ENCODE measurements at places on chromosomes 11 and 22. TPM values are rescaled to one million over a fixed set of nuclear protein-coding genes. Genes with fewer than 3 reads are reported as not detected.
A peak's percentile ranks its signal among the peaks of the same experiment; 100 is the strongest.

GRCh38 chr11:3147257-3147619 lies 17.9 kb downstream of the OSBPL5 start:
- H3K4me3 ChIP-seq, result no peak overlapping the region
- no peak for DNase-seq
- H3K27ac ChIP-seq, result no peak overlapping the region
- H3K27me3 ChIP-seq, result no peaks in the 10 kb centered on the region
- H3K36me3 ChIP-seq, result no peaks in the 10 kb centered on the region

Gene FAM181B
- total RNA-seq, result not detected

- H3K4me1 ChIP-seq, result no peaks in the 10 kb centered on the region
- H3K36me3 ChIP-seq, result no peaks in the 10 kb centered on the region
- H3K27me3 ChIP-seq, result peaks cover 84% of the 10 kb centered on the region
- no peak for DNase-seq
- H3K27ac ChIP-seq, result no peak overlapping the region
Measured at GRCh38 chr11:44892843-44893242, 57.8 kb downstream of the TP53I11 start.

Gene ART1
- total RNA-seq, result not detected

Gene MS4A15
- total RNA-seq, result not detected

DNA sequence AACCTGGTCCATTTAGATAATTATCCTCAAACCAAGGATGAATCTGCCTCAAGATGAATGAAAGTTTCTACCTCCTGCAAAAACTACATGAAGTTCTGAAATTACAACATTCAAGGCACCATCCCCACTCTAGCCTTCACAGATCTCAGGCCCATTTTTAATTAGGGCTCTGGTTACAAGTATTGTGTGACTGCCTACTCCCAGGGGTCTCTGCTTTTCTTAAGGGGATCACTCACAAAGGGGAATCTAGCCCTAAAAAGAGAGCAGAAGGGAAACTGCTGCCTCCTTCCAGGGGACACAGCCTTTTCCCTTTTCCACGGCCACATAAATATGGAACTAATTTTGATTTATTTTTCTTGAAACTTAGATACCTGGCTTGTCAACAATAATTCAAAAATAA lies 17.4 kb upstream of the TMEM135 start:
- H3K27ac ChIP-seq, result no peak overlapping the region
- H3K36me3 ChIP-seq, result no peaks in the 10 kb centered on the region
- no peak overlapping the region for H3K4me3 ChIP-seq
- H3K27me3 ChIP-seq, result no peaks in the 10 kb centered on the region
- no peak for DNase-seq

DNA sequence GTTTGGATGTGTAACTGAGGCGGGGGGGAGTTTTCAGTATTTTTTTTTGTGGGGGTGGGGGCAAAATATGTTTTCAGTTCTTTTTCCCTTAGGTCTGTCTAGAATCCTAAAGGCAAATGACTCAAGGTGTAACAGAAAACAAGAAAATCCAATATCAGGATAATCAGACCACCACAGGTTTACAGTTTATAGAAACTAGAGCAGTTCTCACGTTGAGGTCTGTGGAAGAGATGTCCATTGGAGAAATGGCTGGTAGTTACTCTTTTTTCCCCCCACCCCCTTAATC lies 2.3 kb downstream of the MALAT1 start:
- H3K27me3 ChIP-seq, result no peaks in the 10 kb centered on the region
- peaks cover 62% of the 10 kb centered on the region for H3K36me3 ChIP-seq
- peak overlapping the region; percentile 99 for H3K4me3 ChIP-seq
- no peak for DNase-seq
